Cardiac ventricle fibroblast (primary cell): ENCODE measurements at places on chromosomes 3 and 15. TPM values are rescaled to one million over a fixed set of nuclear protein-coding genes. Genes with fewer than 3 reads are reported as not detected.

Gene SCG3
- 0.05 TPM in 1 of 2 replicates, not detected in the other for total RNA-seq

Gene PP2D1
- not detected in 2 replicates for total RNA-seq

Gene FHIT
- total RNA-seq: 1.1 and 2.6 TPM in 2 replicates

Gene GOLGA8M
- total RNA-seq: 0.34 and 1.2 TPM in 2 replicates

Gene C3orf85
- total RNA-seq: not detected in 2 replicates

Gene RUBCN
- total RNA-seq: 18.1 and 18.5 TPM in 2 replicates

Gene RPSA
- total RNA-seq: 1,070 and 1,205 TPM in 2 replicates

Gene CCDC13
- 1.4 and 2.0 TPM in 2 replicates for total RNA-seq

Gene AMOTL2
- total RNA-seq: 69.4 and 87.1 TPM in 2 replicates

Gene SPRED1
- 29.3 and 29.6 TPM in 2 replicates for total RNA-seq

Gene TLR9
- total RNA-seq: not detected in 2 replicates

Gene CFAP100
- total RNA-seq: not detected in 2 replicates

Gene ZKSCAN7
- total RNA-seq: 4.1 and 4.4 TPM in 2 replicates

Gene FEZF2
- total RNA-seq: not detected in 2 replicates

Gene MUC13
- total RNA-seq: not detected in 2 replicates

Gene NRG4
- total RNA-seq: 0.68 TPM in 1 of 2 replicates, not detected in the other

Gene PAQR5
- total RNA-seq: 0.94 and 1.5 TPM in 2 replicates

Gene NANOGP8
- total RNA-seq: not detected in 2 replicates

Gene TASOR
- 46.6 and 59.0 TPM in 2 replicates for total RNA-seq

Gene PCCB
- 19.7 and 21.9 TPM in 2 replicates for total RNA-seq

Gene REC114
- not detected in 2 replicates for total RNA-seq

Gene TRIM42
- total RNA-seq: not detected in 2 replicates

Gene IRAK2
- total RNA-seq: 6.3 and 7.8 TPM in 2 replicates

Gene MAP1A
- 22.8 and 24.6 TPM in 2 replicates for total RNA-seq

Gene SAXO2
- total RNA-seq: 0.06 and 0.39 TPM in 2 replicates

Gene GOLGA8H
- total RNA-seq: 0.15 and 0.81 TPM in 2 replicates

Gene CISH
- 3.5 and 4.7 TPM in 2 replicates for total RNA-seq

Gene CHDH
- 0.62 and 0.68 TPM in 2 replicates for total RNA-seq

Gene NUDT16
- total RNA-seq: 12.9 and 19.7 TPM in 2 replicates

Gene NR1I2
- total RNA-seq: not detected in 2 replicates

Gene CGGBP1
- total RNA-seq: 37.3 and 54.2 TPM in 2 replicates

Gene C3orf20
- not detected in 2 replicates for total RNA-seq

Gene FBXW12
- total RNA-seq: not detected in 2 replicates

Gene RTP3
- total RNA-seq: not detected in 2 replicates

Gene ACTC1
- not detected in 2 replicates for total RNA-seq

Gene PLD1
- 16.7 and 25.8 TPM in 2 replicates for total RNA-seq

Gene CTXN2
- total RNA-seq: not detected in 2 replicates

Gene LIPC
- total RNA-seq: 0.20 and 0.75 TPM in 2 replicates

Gene LYZL4
- not detected in 2 replicates for total RNA-seq

Gene DGKG
- total RNA-seq: 0.25 TPM in 1 of 2 replicates, not detected in the other
